ENCODE measurements at places on chromosomes 3 and 15. TPM values are rescaled to one million over a fixed set of nuclear protein-coding genes. Genes with fewer than 3 reads are reported as not detected.

DNA sequence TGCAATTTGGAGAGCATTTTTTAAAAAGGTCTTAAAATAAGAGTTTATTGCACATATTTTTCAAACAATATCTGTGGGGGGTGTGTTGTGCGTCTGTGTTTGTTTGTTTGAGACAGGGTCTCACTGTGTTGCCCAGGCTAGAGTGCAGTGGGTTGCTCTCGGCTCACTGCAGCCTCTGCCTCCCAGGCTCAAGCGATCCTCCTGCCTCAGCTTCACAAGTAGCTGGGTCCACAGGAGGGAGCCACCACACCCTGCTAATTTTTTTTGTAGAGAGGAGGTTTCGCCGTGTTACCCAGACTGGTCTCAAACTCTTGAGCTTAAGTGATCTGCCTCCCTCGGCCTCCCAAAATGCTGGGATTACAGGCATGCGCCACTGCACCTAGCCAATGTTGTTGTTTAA lies 2.7 kb downstream of the MLF1 start:
- DNase-seq: no peak

Gene CCDC39
- not detected for total RNA-seq

- DNase-seq: no peak
Observed at GRCh38 chr3:105899516-105899915, 30.7 kb upstream of the CBLB start.

GRCh38 chr15:57565311-57565710 lies 26.4 kb upstream of the MYZAP start:
- no peak for DNase-seq

DNA sequence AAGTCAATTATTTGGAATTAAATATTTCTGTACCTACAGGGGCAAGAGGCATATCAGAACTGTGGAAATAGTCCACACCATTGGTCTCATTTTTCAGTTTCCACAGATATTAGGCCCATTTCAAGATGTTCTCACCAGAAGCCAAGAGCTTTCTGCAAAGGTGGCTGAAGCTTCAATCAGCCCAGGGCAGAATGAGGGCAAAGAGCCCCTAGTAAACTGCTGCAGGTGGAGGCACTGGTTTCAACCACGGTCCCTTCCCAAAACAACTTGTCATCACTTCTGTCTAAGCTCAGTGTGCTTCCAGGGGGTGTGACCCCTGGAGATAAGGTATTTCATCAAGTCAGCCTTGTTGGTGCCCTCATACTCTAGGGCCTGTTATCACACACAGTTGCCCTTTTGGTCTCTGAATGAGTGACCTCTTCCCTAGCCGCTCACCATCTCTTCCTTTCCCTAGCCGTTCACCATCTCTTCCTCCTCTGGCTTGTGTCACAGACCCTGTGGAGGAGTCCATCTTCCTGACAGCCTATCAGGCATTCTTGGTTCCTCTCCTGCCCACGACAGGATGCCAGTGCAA lies 21.2 kb downstream of the IL17RD start:
- DNase-seq: no peak

Gene BNC1
- total RNA-seq: 0.24 TPM

DNA sequence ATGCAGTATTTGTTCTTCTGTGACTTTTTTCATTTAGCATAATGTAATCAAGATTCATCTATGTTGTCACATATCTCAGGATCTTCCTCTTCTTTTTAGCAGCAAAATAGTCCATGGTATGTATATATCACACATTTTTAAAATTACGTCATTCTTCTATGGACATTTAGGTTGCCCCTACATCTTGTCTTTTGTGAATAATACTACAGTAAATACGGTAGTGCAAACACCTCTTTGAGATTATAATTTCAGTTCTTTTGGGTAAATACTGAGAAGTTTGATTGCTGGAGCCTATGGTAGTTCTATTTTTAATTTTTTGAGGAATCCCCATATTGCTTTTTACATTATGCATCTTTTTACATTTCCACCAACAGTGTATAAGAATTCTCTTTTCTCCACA lies 1174.9 kb downstream of the NSUN3 start:
- no peak for DNase-seq

Gene AGTR1
- total RNA-seq: 12.6 TPM

- DNase-seq: no peak
Observed at GRCh38 chr15:61499376-61499775, 270.3 kb upstream of the RORA start.

Gene GOLGA8S
- total RNA-seq: 1.2 TPM

DNA sequence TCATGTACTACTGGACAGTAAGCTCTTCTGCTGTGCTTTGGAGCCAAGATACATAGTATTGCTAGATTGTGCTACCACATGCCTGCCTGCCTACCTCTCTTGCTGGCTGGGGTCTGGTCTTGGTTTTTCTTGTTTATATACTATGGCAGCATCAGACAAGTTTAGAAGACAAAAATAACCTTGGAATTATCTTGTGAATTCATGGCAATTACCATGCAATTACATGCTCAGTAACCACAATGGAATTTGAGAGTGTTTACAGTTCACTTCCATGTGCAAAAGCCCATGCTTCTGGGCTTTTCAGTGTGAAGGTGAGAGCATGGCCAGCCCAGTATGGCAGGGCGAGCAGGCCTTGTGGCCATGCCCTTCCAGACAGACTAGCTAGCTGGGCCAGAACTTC lies 48.0 kb upstream of the C15orf61 start:
- DNase-seq: no peak

Gene PPP4R2
- 52.8 TPM for total RNA-seq

Gene FBXO22
- total RNA-seq: 24.9 TPM

GRCh38 chr15:87733977-87734376 lies 522.6 kb downstream of the NTRK3 start:
- DNase-seq: no peak

DNA sequence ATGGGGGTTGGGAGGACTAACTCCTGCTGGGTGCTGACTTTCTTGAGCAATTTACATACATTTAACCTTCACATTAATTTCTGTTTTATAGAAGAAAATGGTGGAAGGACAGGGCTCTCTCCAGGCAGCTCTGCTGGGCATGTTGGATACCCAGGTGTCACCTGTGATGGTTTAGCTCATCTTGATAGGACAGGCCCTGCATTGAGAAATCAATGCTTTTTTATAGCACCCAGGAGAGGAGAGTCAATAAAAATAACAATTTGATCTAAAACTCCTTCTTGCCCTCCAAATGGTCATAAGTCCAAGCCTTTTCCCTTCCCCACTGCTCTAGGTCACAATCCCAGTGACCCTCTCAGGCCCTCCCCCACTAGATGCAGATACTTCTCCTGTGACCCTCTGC lies 48.3 kb upstream of the RBP1 start:
- no peak for DNase-seq

GRCh38 chr15:91055548-91056331 lies 33.3 kb upstream of the VPS33B start:
- peak; percentile 60 for DNase-seq

Gene GOLGA8T
- total RNA-seq: 0.97 TPM

GRCh38 chr15:62624547-62625378 lies 417.8 kb upstream of the TPM1 start:
- DNase-seq: no peak

DNA sequence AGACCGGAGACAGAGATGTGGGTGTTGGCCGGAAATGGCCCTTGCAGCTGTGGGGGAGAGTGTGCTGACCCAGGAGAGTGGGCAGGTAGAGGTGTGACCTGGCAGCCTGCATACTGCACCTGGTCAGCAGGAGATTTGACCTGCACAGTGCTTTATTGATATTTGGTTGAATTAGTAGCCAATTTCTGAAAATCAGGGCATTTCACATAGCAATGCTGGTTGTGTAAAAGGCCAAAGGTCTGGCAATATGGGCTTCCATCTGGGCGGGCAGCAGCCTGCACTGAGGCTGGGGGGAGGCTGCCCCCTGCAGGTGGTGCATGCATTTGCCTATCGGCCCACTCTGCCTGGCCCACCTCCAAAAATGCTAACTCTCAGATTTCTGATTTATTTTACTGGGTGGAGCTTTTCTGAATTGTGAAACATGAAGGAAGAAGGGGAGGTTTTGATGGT lies 9.4 kb upstream of the MGLL start:
- peak; percentile 54 for DNase-seq

Data from heart left ventricle (tissue), 16 donors.